Fibroblast of gingiva (primary cell): ENCODE measurements at places on chromosomes 11 and 22.

- DNase-seq: no peak
These were observed 36.9 kb downstream of the CSRP3 start for GRCh38 chr11:19164881-19165280.

- no peak for DNase-seq
These were observed 865 bp upstream of the ZNF280A start for GRCh38 chr22:22520667-22521602.

GRCh38 chr22:50009251-50009650 lies 3.3 kb downstream of the IL17REL start:
- DNase-seq: no peak

GRCh38 chr11:125457814-125458343 lies 38.2 kb downstream of the FEZ1 start:
- peak; percentile 55 for DNase-seq

GRCh38 chr11:83659466-83659865 lies 373.3 kb upstream of the CCDC90B start:
- no peak for DNase-seq

DNA sequence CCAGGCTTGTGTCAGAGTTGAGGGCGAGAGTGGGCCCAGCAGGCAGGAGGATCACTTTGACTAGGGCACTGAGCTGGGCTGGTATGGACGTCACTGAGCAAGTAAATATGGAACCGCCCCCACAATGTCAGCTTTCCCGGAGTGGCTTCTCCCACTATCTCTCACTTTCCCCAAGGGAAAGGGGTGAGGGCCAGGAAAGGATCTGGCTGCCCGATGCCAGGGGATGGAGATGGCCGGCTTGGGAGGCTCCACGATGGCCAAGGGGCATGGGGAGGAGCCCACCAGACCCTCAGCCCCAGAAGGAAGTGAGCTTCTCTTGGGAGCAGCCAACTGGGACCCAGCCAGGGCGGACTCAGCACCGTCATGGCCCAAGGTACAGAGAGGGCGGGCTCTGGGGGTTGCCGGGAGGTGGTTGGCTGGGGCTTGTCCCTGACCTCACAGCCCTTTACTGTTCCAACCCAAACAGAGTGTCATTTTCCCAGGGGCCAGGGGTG lies 8.7 kb downstream of the PRDM11 start:
- DNase-seq: no peak

- DNase-seq: no peak
These were observed 28.4 kb upstream of the TXNRD2 start for GRCh38 chr22:19970031-19970478.

- no peak for DNase-seq
These were observed 15.3 kb downstream of the LINC01488 start for GRCh38 chr11:69496631-69497220.

DNA sequence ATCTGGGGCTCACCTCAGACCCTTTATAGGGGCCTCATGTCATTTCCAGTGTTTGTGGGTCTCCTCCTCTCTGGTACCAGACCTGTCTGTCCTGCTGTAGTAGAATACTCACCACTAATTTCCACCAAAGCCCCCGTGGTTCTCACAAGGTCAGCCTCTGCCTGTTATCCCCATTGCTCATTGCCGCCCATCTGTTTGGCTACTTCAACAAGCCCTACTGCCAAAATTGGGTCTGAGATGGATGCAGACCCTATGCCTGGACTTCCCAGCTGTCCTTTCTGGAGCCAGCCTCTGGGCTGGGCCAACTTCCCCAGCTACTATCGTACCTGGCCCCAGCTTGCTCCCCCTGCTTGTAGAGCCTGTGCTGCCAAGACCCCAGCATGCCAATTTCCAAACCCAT lies 152.1 kb upstream of the ISX start:
- no peak for DNase-seq

DNA sequence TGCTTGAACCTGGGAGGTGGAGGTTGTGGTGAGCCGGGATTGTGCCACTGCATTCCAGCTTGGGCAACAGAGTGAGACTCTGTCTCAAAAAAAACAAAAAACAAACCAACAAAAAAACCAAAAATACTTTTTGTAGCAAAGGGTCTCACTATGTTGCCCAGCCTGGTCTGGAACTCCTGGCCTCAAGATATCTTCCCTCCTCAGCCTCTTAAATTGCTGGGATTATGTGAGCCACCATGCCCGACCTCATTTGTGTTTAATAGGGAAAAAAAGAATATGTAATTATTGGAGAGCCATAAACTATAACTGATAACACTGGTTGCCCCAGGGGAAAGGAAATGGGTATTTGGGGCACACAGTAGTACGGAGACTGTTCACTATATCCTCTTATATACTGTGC lies 19.7 kb downstream of the UVRAG start:
- DNase-seq: no peak

DNA sequence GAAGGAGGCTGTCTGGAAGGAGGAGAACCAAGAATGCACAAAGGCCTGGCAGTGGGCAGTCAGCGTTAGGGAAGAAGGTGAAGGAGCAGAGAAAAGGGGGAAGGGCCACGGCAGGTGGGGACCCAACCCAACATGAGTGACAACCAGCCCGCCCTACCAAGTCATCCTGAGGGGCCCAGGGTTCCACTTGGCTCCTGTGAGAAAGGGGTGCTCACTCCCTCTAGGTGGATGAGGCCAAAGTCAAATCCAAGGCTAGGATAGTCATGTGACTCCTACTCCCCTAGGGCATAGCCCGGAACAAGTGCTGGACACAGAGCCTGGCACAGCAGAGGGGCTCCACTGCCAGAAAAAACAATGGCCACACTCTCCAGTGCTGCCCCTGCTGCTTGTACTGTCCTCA lies 2.2 kb upstream of the DGCR2 start:
- no peak for DNase-seq

DNA sequence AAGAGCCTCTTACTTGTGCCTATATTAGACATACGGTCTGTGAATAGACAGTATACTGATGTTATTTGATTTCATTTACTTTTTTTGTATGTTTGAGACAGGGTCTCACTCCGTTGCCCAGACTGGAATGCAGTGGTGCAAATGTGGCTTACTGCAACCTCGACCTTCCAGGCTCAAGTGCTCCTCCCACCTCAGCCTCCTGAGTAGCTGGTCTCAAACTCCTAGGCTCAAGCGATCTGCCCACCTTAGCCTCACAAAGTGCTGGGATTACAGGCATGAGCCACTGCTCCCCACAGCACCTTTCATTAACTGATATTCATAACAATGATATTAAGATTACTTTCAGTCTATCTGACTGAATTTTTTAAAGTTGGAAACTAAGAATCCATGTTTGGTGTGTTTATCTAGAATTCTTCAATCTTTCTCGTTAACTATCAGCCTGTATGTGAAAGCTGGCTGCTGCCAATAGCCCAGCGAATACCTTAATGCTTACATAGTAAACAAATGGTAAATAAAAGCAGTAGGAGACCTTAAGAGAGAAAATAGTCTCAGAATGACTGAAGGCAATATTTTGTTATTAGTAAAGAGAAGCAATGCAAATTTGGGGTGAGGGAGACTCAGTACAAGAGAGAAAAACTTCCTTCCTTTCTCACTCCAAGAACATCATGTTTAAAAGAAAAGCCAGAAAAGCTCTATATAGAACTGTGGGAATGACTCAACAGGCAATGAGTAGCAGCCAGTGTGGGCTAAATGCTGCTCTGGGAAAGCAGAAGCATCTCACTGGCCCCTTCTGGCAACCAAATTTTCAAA lies 101.9 kb downstream of the MRTFA start:
- peak; percentile 29 for DNase-seq

DNA sequence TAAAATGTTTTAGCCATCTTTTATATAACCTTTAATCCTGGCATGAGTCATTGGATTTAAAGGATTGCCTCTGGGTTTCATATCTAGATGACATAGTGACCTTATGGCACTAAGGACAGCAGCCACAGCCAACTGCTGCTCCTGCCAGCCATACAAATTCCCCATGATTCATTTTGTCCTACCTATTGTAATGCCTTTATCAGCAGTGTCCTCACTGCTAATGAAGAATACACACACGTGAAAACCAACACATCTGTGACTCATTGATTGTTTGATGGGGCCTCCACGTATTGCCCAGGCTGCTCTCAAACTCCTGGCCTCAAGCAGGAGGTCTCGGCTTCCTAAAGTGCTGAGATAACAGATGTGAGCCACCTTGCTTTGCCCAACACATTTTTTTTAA lies 1.8 kb downstream of the LDHAL6A start:
- DNase-seq: no peak

DNA sequence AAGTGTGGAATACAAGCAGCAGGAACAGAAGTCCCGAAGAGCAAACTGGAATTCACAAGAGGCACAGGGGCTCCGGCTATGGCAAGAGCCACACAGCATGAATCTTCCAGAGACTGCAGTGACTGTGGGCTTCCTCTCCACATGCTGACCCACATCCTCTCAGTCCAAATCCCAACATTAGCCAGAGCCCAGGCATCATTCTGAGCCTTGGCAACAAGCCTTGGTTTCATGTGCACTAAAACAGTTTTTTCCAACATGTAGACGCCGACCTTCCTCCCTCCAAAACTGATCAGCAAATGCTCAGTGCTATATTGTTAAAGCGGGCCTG lies 91.7 kb upstream of the CSNK2A3 start:
- no peak for DNase-seq

- no peak for DNase-seq
These were observed 15.4 kb downstream of the ANO5 start for GRCh38 chr11:22208151-22208858.

DNA sequence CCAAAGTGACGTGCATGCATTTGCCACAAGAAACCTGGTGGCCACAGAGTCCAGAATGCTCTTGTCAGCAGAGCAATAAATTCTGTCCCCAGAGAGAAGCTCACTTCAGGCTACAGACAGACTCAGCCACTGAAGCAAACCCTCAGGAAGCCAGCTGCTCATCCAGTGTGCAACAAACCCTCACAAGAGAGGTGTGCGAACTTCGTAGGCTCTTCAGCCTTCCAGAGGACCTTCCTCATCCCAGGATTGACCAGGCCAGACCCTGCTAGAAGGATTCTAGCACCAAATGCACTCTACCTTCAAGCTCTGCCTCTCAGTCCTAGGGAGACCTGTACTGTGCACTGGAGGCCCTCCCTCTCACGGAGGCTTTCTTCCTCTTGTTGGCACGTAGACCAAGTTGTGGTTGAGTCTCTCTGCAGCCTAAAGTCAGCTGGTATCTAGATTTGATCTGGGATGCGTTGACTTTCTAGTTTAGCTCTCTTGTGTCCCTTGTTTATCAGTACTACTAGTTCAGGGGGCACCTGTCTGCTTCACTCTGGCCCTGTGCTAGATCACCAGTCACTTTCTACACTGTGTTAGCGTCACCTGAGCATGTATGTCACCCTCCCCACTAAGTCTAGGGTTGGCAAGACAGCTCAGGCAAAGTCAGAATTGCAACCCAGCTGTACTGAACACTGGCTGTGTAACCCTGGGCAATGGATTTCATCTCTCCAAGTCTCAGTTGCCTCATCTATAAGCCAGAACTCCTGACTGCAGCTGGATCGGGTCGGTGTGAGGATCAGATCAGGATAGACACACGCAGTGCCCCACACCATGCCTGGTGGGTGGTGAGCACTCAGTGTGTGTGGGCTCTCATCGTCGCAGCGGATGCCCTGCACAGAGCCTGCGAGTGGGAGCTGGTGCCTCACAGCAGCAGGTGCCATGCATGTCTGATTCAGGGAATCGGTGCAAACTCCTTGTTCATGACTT lies 22.1 kb upstream of the TMPRSS13 start:
- DNase-seq: no peak

GRCh38 chr11:3003396-3004231 lies 11.5 kb upstream of the NAP1L4 start:
- no peak for DNase-seq

- DNase-seq: no peak
These were observed 113.7 kb downstream of the ETS1 start for GRCh38 chr11:128473636-128474035.

GRCh38 chr11:130514316-130514715 lies 65.9 kb downstream of the ADAMTS15 start:
- peak; percentile 68 for DNase-seq

DNA sequence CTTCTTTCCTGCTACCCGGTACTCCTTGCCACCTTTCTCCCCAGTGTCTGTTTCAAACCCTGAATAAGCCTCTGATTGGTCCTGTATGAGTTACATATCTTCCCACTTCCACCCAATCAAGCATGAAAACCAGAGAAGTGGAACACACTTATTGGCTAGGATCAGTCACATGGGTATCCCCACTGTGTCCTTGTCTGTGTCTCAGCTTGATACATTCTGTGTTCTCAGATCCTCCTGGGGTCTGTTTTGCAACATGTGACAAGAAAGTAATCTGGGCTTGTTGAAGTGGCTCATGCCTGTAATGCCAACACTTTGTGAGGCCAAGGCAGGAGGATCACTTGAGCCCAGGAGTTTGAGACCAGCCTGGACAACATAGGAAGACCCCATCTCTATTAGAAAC lies 23.9 kb downstream of the MCHR1 start:
- DNase-seq: no peak

DNA sequence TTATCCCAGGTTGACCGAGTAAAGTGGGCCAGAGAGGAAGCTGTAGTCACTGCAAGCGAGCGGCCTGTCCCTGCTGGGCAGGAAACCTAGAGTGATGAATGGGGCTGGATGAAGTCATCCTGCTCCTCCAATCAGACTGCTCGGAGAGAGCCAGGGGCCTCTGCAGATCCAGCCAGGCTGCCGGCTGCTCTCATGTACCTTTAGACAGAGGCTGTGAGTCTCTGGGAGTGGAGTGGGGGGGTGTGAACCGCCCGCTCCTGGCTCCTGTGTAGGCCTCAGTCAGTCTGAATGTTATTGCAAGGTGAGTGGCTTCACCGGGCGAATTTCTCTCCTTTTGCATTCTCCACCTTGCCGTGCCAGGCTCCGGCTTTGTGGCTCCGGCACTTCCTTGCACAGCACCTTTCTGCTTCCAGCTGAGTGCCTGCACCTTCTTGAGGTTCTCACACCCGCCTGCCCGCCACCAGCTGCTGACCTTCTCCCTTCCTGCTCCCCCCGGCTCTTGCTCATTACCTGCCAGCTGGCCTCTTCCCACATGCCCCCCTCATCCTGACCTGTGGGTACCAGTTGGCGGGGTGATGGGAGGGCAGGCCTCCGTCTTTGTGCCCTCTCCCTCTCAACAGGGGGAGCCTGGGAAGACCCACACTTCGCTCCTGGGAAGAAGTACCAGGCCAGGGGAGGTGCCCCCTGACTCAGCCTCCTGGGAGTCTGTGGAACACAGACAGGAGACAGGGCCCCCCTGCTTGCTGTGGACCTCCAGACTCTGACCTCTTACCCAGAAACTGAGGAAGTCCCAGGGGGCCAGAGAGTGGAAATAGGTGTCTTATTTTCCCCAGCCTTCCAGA lies 79.9 kb downstream of the GRAMD1B start:
- no peak for DNase-seq

DNA sequence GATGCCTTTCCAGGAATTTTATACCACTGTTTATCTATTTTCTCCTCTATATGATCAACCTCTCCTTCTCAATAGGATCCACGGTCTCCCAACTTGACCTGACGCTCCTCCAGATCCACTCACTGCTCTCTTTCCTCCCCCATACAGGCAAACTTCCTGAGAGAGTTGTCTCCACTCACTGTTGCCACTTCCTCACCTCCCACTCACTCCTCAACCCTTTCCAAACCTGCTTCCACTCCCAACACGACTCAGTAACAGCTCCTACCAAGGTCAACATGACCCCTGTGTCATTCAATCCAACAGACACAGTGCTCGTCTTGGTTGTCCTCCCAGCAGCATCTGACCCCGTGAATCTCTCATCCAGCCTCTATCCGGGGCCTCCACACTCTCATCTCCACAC lies 3.1 kb downstream of the APBB1 start:
- DNase-seq: no peak
